Osteoblast (primary cell): ENCODE measurements at places on chromosomes 3 and 15.

- no peaks in the 10 kb centered on the region for H3K27me3 ChIP-seq
- H3K4me3 ChIP-seq, result no peak overlapping the region
- H3K4me1 ChIP-seq, result no peaks in the 10 kb centered on the region
- no peaks in the 10 kb centered on the region for H3K36me3 ChIP-seq
- DNase-seq, result no peak
Measured at GRCh38 chr3:18283680-18284079, 141.5 kb downstream of the SATB1 start.

- no peaks in the 10 kb centered on the region for H3K4me1 ChIP-seq
- H3K36me3 ChIP-seq, result peaks cover 8% of the 10 kb centered on the region
- H3K4me3 ChIP-seq, result no peak overlapping the region
- H3K27ac ChIP-seq, result no peak overlapping the region
Measured at GRCh38 chr3:57935539-57935938, 72.7 kb upstream of the FLNB start.

DNA sequence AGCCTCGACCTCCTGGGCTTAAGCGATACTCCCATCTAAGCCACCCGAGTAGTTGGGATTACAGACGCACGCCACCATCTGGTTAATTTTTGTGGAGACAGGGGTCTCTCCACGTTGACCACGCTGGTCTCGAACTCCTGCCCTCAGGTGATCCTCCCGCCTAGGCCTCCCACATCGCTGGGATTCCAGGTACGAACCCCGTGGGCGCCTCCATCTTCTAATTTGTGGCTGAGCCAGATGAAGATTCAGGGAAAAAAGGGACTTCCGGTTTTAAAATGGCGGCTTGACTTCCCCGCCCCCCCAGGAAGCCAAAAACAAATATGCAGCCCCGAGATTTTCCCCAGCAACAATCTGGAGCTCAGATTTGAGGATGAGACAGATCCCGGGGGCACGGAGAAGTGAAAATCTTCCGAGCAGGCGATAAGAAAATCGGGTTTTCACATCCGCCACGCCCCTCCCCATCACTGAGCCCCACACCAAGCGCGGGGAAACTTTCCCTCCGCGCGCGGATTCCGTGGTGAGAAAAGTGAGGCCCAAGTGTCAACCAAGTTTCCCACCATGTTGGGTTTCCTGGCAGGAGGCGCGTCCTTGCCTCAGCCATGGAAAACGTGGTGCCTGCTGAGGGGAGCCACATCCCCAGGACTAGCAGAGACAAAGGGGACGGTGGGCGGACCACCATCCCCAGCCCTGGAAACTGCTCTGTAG is 15.4 kb downstream of the CHST14 start:
- no peaks in the 10 kb centered on the region for H3K36me3 ChIP-seq
- H3K4me1 ChIP-seq, result no peaks in the 10 kb centered on the region
- H3K27me3 ChIP-seq, result no peaks in the 10 kb centered on the region
- H3K27ac ChIP-seq, result no peak overlapping the region
- H3K4me3 ChIP-seq, result no peak overlapping the region
- no peak for DNase-seq

DNA sequence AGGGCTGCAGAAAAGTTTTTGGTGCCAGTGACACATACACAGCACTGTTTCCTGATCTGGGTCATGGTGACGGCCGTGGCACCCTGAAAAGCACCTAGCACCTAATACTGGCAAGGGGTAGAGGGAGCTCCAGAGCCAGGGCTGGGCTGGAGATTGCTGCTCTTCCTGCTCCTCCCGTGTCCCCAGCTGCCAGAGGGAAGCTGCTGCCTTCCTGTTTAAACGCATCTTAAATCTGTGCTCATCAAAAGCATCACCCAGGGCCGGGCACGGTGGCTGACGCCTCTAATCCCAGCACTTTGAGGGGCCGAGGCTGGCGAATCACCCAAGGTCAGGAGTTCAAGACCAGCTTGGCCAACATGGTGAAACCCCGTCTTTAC is 156.7 kb upstream of the MEF2A start:
- DNase-seq, result peak; percentile 94
- no peaks in the 10 kb centered on the region for H3K27me3 ChIP-seq
- peaks cover 15% of the 10 kb centered on the region for H3K4me1 ChIP-seq
- H3K27ac ChIP-seq, result no peak overlapping the region

DNA sequence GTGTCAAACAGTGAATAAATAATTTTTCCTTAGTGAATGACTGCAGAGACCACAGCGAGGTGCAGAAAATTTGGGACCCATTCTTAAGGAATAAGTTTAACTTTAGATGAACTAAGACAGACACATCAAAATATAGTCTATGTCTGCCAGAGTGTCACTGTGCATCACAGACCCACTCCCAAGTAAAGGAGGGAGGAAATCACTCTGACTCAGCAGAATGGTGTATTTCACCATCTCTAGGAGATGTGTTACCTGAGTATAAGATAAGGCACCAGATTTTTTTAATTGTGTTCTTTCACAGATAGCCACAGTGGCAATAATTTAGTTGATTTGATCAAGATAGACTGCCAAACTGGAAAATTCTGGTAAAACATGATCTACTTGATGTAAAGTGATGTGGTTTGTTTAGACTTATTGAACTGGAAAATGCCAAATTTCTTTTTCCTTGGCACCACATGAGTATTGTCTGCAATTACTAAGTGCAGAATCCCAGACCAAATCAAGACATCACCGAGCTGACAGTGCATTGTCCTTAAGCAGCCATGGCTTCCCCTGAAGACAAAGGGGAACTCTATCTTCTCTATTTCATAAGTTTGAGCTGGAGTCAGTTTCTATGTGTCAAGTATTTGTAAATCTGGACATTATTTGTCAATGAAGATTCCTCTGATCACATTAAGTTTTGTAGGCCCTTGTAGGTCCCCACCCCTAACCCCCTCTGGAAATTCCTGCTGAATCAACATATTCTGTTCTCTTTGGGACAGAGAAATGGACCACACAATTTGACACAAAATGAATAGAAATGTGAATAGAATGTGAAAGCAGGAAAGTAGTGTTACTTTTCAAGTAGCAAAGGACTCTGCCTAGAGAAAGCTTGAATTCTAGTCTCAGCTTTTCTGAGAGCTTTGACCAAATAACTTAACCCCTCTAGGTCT is 47.6 kb downstream of the TIPARP start:
- no peaks in the 10 kb centered on the region for H3K27me3 ChIP-seq
- H3K4me1 ChIP-seq, result peaks cover 14% of the 10 kb centered on the region
- H3K27ac ChIP-seq, result peak overlapping the region; percentile 65
- peaks cover 12% of the 10 kb centered on the region for H3K36me3 ChIP-seq
- no peak for DNase-seq

DNA sequence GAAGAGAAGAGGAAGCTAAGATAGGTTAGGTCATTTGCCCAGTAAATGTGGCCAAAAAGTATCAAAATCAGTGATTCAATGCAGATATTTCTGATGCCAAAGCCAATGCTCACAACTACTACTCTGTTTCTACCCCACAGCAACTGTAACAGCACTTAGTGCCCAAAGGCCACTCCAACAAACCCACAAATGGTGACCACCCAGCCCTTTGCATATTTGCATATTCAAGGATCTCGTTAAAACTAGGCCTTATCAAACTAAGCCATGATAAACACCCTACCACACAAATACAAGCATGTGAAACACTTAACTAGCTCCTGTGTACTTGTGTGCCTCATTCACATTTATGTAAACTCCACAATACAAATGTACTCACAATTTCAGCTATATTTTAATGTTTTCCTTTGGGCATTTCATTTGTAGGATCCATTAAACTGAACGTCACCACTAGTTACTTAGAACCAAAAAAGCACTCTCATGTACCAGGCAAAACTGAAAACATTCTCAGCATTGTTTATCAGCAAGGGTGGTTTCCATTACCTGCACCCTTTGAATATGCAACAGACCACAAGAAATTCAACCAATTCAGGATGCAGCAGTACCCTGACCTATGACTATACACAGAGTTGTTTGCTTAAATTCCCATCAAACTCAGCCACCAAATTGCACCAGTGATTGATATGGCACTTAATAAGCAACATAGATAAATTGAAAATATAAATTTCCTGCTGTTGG is 111.2 kb upstream of the STT3B start:
- no peak overlapping the region for H3K4me3 ChIP-seq
- H3K4me1 ChIP-seq, result no peaks in the 10 kb centered on the region
- H3K27ac ChIP-seq, result no peak overlapping the region

GRCh38 chr3:180881065-180881801 is 31.2 kb upstream of the FXR1 start:
- no peaks in the 10 kb centered on the region for H3K4me1 ChIP-seq
- no peaks in the 10 kb centered on the region for H3K27me3 ChIP-seq
- no peak overlapping the region for H3K4me3 ChIP-seq
- peak; percentile 21 for DNase-seq
- no peak overlapping the region for H3K27ac ChIP-seq

DNA sequence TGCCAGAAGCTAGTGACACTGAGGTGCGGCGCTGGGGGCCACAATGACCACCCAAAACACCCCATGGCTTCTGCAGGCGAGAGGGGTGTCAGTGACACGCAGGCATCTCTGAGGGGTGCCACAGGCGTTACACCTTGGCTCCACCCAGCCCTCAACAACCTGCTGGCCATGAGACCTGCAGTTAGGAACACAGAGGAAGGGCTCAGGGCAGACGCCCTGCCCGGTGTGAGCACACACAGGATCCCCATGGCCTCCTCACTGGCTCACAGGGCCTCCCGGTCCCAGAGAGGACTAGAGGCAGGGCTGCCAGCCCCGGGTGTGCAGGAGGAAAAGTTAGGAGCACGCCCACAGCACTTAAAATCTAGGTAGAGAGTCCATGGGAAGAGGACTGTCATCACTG is 35.1 kb downstream of the CYFIP1 start:
- H3K27ac ChIP-seq, result no peak overlapping the region
- no peak overlapping the region for H3K4me3 ChIP-seq
- H3K27me3 ChIP-seq, result no peaks in the 10 kb centered on the region

- no peaks in the 10 kb centered on the region for H3K36me3 ChIP-seq
- peaks cover 37% of the 10 kb centered on the region for H3K27me3 ChIP-seq
- no peak overlapping the region for H3K27ac ChIP-seq
- no peaks in the 10 kb centered on the region for H3K4me1 ChIP-seq
- no peak for DNase-seq
Measured at GRCh38 chr3:184485241-184485640, 76.3 kb upstream of the EPHB3 start.

DNA sequence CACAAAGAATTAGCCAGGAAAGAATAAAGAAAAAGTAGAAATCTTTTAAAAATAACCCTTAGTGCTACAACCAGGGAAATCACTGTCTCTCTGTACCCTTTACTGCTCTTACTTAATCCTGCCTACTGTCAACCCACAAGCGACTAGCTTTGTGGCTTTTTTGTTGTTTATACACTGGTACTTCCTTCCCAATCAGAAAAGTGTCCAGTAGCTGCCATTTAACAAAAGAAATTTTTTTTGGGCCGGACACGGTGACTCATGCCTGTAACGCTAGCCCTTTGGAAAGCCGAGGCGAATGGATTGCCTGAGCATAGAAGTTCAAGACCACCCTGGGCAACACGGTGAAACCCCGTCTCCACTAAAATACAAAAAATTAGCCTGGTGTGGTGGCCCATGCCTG is 13.8 kb upstream of the FAM219B start:
- no peak for DNase-seq
- H3K4me1 ChIP-seq, result no peaks in the 10 kb centered on the region
- H3K4me3 ChIP-seq, result no peak overlapping the region
- no peaks in the 10 kb centered on the region for H3K27me3 ChIP-seq
- H3K36me3 ChIP-seq, result peaks cover 57% of the 10 kb centered on the region
